ENCODE measurements at places on chromosomes 2 and 18.
A peak's percentile ranks its signal among the peaks of the same experiment; 100 is the strongest.

DNA sequence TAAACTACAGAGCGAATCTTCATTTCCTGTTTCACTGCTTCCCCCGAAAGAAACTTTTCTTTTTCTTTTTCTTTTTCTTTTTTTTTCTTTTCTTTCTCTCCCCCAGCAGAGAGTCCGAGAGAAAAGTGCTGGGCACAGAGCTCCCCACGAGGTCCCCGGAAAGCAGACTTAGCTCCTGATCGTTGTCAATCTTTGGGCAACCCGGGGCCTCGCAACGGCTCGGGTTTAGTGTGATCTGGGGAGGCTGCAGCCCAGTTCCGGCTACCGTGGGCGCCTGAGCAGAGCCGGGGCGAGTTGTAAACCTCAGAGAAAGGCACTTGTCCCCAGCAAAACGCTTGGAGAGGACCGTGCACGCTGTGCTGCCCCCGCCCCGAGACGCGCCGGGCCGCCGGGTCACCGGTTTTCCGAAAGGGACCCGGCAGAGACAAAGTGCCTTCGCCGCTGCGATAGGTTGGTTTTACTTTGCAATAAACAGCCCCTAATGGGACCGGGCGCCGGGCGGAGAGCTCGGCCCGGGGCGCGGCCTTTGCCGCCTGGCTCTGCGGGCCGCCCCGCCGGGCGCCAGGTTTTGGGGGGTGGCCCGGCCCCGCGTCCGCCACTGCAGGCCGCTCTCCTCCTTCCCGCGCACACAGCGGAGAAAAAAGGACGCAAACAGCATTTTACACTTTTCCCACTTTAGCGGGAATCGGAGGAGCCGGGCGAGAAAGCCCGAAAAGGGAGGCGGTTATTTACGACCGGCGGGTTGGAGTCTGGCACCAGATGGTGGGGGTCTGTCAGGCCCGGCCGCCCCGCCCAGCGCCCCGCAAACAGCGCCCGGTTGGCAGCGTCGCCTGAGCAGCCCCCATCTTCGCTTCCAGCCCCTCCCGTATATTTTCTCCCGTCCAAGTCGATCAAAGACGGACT, 136.0 kb downstream of the INSIG2 start:
- DNase-seq = no peak

GRCh38 chr2:218829868-218830451, 1.6 kb downstream of the PRKAG3 start:
- no peak for DNase-seq

DNA sequence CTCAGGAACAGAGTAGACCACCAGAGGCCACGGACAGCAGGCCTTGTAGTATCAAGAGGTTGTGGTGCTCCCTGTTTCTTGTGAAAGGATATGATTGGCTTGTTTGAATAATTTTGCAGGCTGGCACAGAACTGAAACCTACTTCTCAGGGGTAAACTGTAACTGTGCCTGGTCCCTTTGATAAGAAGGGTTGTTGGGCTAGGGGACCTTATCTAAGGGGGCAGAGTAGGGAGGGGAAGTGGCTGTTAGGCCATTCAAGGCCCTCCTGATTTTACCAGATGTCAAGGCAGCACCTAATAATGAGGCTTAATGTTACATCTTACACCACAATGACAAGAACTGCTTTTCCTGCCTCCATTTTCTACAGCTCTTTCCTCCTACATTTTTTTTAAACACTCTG, 45.6 kb downstream of the GPR39 start:
- no peak for DNase-seq

- peak; percentile 83 for DNase-seq
Observed at GRCh38 chr18:35005963-35006577, 35.1 kb upstream of the MAPRE2 start.

GRCh38 chr2:47309472-47309951, 93.4 kb upstream of the MSH2 start:
- DNase-seq = no peak
